Fibroblast of lung (primary cell): ENCODE measurements at places on chromosomes 12 and 14.

GRCh38 chr12:69161829-69162228 lies 77.5 kb upstream of the CPSF6 start:
- DNase-seq = peak; percentile 33

DNA sequence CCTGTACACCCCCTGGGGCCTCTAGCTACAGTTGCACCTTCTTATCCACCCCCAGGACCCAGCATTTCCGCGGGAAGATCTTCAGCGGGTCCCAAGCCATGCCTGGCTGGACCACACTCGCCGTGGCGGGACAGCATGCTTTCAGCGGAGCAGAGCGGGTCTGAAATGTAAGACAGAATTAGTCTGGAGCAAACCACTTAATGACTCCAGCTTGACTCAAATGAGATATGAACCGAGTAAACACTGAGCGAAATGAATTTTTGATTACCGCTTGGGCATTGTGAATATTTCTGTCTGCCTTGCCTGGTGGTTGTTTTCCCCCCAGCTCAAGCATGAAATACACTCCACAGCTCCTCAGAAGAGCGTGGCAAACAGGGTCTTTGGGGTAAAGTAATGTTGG lies 60.8 kb downstream of the SLC24A4 start:
- DNase-seq = no peak

- DNase-seq = no peak
Measured at GRCh38 chr12:102939059-102939458, 18.4 kb upstream of the ASCL1 start.

GRCh38 chr14:100146531-100147091 lies 12.8 kb downstream of the DEGS2 start:
- DNase-seq = no peak
